Lung microvascular endothelial cell (primary cell): ENCODE measurements at places on chromosomes 13 and 19.

DNA sequence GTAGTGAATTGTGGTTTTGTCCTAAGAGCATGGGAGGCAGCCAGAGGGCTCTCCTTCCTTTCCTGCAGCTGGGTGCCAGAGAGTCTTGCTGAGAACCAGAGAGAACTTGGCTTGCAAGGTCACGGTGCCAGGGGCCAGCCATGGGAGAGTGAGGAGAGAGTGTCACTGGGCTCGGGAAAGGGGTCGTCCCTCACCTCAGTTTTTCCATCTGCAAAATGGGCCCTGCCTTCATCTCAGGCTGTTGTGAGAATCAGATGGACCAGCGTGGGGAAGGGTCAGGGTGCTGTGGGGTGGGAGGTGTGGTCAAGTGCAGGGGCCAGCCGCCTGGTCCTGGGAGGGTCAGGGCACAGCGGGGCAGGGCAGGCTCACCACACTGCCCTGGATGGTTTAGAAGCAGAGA lies 7.3 kb downstream of the LRP3 start:
- no peak for DNase-seq

DNA sequence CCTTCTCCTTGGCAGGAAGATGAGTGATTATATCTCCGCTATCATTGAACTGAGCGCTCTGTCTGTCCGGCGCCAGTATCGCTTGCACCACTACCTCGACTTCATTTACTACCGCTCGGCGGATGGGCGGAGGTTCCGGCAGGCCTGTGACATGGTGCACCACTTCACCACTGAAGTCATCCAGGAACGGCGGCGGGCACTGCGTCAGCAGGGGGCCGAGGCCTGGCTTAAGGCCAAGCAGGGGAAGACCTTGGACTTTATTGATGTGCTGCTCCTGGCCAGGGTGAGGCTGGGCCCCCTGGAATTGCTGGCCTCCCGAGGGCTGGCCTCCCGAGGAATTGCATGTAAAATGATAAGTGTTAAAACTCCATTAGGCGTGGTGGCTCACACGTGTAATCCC lies 32.1 kb downstream of the CYP4F22 start:
- DNase-seq = no peak

DNA sequence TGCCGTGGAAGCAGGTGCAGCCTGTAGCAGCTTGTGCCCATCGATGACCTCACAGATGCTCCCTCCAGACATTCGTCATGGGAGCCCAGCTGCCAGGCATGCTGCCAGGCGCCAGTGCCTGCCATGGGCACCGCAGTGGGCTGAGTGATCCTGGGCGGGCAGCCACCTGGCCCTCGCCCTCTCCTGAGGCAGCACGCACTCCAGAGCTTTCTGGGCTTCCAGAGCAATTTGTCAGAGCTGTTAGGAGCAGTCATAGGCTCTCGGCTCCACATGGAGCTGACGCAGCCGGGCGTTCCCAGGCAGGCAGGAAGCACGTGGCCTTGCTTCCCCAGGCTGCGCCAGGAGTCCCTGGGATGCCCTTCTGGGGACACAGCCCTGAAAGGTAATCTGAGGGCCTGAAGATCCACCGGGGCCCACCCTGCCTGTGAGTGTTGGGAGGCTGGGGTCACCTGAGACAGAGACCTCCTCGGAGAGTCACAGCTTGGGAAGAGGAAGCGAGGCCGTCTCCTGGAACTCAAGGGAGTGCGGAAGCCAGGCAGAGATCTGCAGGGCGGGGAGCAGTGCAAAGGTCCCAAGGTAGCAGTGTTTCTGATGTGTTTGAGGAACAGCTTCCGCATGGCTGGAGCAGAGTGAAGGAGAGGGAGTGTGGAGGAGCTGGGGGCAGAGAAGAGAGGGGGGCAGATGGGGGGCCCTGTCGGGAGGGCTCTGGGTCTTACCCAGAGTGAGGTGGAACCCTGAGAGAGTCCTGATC lies 50.6 kb downstream of the DPF1 start:
- DNase-seq = peak; percentile 89

GRCh38 chr13:43522788-43523187 lies 264.0 kb downstream of the ENOX1 start:
- DNase-seq = no peak

DNA sequence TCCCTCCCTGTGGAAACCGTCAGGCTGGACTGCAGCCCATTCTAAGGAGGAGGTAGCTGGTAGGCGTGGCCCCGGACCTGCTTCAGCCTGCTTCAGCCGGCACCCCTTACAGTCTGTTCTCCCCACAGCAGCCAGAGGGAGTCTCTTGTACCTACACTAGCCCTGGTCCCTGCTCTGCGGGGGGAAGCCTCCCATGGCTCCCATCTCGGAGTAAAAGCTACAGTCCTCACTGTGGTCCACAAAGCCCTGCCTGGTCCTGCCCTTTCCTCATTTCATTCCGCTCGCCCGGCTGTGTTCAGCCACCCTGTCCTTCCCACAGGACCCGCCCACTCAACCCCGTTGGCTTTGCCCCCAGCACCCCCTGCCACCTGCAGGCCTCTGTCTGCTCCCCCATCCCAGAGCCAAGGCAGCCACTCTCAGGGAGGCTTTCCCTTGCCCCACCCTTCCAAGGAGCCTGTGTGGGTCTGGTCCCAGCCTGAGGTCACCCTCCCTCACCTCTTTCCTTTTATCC lies 1.3 kb downstream of the PGLYRP1 start:
- DNase-seq = no peak
